ENCODE measurements at places on chromosomes 5 and 9.

DNA sequence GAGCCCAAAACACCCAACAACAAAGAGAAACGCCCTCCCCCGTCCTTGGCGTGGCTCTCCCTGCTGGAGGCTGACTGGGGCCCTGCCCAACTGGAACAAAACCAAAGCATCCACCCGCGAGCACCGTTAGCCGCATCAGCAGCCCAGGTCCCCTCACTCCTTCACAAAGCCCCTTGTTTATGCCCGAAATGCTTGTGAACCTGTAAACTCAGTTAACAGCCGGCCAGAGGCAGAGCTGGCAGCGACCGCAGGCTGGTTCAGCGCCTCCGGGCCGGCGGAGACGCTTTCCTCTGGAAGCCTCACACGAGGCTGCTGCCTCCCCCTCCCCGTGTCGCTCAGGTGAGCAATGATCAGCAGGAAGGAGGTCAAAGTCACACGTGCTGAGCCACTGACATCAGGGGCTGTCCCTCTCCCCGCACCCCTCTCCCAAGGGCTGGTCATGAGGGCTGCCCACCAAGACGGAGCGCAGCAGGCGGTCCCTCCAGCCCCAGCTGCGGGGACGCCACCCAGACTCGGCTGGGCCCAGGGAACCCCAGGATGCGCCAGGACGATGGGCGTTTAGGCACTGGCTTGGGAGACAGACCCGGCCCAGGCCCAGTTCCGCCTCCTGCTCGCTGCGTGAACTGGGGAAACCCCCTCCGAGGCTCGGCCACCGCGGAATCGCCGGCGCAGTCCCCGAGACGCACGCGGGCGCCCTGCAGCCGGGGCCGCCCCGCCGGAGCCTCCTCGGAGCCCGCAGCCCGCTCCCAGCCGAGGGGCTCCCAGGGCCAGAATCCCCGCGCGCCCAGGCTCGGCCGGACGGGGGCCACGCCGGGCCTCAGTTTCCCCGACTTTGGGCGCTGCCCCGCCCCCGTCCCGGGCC lies 563 bp downstream of the SNAPC4 start:
- peak; percentile 47 for DNase-seq

- DNase-seq = no peak
These were observed 45.9 kb downstream of the PDE4D start for GRCh38 chr5:59847586-59847985.

- peak; percentile 73 for DNase-seq
These were observed 19.9 kb downstream of the SEMA4D start for GRCh38 chr9:89477811-89478630.

- no peak for DNase-seq
These were observed 4.5 kb upstream of the ANGPTL2 start for GRCh38 chr9:127126971-127127370.

GRCh38 chr9:129469188-129469987 lies 151.5 kb downstream of the C9orf50 start:
- no peak for DNase-seq

- no peak for DNase-seq
These were observed 709 bp upstream of the GAPT start for GRCh38 chr5:58490402-58491050.

DNA sequence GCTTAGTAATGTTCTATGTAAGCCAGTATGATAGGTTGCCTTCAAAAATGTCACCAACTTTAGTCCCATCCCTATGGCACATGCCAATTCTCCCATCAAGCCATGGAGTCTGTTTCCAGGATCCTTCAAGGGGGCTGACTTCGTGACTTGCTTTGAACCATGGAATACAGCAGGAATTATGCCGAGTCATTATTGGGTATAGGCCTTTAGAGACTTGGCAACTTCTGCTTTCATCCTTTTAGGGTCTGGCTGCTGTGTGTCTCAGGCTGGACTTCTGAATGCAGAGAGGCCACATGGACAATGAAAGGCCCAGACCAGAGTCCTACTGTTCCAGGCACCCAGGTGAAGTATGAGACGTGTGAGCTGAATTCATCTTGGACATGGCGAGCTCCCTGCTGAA lies 109.8 kb downstream of the DENND1A start:
- no peak for DNase-seq

DNA sequence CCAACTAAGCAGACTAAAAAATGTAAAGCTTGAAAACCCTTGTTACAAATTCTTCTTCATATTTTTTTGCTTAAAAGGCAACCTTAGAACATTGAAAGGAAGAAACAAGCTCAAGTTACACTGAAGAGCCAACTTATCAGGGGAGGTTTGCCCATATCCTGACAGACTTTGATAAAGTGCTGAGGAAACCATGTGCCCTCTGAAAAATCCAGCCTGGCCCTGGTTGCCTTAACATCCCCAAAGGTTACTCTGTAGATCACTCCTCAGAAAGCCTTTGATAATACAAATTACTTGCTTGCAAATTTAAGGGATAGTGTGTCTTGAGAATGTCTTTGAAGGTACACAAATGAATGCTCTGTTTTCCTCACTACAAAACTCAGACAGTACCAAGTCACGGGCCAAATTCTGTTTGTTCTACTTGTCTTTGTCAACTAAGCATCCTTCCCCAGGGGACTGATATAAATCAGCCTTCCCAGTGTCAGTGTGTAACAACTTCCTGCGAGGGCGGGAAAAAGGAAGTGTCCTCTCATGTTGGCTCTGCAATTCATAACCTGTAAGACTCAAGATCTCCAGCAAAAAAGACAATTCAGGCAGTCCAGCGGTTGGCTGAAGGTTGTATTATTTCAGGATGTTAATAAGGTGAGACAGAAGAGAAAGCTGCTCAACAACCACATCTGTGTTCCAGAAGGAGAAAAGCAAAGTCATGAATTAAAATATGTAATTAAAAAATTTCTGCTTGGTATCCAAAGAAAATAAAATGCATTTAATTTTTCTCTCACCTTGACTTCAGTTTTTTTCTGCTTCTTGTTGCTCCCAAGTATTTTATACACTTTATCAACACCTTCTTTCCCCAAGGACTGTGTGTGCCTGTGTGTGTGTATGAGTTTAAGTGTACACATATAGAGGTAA lies 199.9 kb downstream of the PIK3R1 start:
- DNase-seq = no peak

DNA sequence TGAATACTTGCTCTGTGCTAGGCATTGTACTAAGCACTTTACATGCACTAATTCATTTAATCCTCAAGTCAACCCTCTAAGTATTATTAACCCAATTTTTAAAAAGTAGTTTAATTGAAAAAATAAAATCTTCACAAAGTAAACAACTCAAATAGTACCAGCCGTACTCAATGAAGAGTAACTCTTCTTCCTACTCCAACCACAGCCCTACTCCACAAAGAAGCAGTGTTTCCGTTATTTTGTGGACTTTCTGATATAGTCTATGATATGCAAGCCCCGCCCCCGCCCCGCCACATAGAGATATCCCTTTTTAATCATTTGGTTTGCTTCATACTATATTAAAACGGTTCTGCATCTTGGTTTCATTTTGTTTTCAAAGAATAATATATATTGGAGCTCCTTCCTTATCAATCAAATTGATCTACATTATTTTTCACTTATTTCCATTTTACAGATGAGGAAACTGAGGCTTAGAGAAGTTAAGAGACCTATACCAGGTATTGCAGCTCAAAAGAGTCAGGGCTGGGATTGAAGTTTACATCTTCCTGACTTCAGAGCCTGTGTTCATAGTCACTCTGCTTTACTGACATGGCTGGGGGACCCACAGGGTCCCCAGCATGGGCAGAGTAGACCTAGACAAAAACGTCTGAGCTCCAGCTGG lies 78.6 kb downstream of the PCDH1 start:
- DNase-seq = no peak

DNA sequence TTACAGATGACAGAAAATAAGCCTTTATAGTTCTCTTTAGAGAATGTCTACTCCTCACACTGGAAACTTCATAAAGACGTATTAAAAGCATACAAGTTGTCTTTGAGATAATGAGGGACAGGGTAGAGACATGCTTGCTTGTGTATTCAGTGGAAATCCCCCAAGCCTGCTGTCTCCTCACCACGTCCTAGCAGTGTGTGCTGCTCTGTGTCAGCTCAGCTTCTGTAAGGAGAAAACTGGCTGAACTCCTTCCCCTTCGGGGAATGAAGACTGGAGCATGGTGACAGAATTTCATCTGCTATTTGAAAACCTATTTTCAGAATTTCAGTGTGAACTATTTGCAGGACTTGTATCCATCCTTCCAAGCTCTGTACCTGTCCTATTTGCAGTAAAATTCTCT lies 9.4 kb downstream of the OR2V2 start:
- DNase-seq = no peak

GRCh38 chr5:179607160-179607931 lies 16.1 kb downstream of the HNRNPH1 start:
- DNase-seq = no peak

DNA sequence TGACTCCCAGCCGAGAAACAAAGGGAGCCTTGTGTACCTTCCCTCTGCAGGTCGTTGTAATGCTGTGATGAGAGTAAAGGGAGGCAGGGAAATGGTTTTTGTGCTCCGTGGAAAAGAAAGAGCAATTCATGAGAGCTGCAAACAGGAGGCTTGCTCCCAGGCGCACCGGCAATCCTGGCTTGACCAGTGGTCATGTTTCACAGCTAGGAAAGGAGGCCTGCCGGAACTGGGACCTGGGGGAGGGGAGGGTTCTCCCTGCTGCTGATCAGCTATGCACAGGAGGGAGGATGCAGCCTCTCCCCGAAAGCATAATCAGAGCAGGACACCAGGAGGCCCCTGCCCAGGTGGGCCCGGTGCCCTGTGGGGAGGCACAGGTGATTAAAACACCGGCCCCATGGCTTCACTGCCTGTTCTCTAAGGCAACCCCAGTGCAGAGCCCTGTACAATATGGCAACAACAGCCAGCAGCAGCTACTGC lies 131.3 kb downstream of the ZDHHC21 start:
- DNase-seq = no peak

GRCh38 chr5:6069496-6070185 lies 308.7 kb downstream of the MED10 start:
- DNase-seq = no peak

DNA sequence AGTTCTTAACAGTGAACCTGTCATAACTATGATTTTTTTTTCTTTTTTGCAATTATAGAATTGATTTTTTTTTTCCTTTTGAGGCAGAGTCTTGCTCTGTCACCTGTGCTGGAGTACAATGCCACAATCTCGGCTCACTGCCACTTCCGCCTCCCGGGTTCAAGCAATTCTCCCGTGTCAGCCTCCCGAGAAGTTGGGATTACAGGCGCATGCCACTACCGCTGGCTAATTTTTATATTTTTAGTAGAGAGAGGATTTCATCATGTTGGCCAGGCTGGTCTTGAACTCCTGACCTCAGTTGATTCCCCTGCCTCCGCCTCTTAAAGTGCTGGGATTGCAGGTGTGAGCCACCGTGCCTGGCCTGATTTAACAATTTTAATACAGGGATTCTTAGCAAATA lies 21.4 kb downstream of the UGCG start:
- DNase-seq = no peak

- DNase-seq = no peak
These were observed 4.9 kb upstream of the RCL1 start for GRCh38 chr9:4787876-4788275.

DNA sequence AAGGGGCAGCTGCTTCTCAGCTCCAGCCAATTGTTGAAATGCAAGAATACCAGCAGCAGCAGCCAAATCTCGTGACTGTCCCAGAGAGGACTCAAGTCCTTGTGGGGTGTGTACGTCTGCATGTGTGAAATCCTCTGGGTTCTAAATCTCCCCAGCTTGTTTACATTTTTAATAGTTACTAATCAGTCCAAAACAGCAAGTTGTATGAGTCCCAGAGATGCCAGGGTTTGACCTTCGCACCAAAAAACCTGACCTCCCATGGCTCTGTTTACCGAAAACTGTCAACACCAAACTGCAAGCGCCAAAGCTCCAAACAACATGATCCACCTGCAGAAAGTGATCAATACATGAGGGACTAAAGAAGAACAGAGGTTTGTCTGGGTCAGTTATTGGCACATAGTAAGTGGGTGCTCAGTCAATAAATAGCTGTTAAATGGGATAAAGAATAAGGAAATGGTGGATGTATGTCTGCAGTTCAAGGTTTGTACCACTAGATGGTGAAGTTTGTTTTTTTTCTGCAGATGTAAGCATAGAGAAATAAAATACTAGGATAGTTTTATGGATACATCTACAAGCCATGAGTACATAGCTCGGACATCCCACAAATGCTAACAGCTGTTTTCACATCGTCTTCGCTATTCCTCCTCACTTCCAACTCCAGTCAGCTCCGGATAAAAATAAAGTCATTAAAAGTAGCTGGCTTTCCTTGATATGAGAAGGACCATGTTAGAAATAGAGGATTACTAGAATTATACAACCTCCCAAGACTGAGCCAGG lies 85.3 kb upstream of the ADRB2 start:
- no peak for DNase-seq

DNA sequence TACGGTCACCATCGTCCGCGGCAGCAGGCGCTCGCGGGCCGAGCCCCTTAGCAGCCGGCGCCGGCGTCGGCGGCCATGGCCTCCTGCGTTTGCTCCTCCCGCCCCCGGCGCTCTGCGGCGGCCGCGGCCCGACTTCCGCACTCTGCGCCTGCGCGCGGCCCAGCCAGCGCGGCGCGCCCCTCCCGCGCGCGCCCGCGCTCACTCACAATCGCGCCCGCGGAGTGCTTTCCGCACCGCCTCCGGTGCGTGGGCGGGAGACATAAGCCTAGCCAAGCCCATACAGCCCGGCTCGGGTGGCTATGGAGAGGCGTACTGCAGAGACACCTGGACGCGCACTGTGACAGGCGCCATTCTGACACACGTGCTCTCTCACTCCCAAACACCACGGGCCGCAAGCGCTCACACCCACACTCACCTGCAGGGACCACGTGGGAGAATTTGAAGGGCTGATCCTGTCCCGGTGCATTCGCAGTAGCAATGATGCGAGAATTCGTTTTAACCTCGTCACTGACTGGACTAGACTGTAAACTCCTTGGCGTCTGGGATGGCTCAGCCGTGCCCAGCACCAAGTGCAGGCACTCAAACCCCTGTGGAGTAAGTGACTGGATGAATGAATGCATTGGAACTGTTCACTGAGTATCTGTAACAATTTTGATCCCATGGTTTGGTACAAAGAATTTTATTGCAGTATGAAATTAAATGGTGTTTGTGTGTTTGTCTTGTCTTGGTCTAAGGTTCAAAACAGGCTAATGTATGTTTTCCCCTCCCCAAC lies at the start of gene RNF145:
RNF145 (minus strand) TSS at position 116 of the 772 bp plus-strand sequence. CDS start 5,936 bp downstream, outside the sequence.
- DNase-seq = peak; percentile 94

DNA sequence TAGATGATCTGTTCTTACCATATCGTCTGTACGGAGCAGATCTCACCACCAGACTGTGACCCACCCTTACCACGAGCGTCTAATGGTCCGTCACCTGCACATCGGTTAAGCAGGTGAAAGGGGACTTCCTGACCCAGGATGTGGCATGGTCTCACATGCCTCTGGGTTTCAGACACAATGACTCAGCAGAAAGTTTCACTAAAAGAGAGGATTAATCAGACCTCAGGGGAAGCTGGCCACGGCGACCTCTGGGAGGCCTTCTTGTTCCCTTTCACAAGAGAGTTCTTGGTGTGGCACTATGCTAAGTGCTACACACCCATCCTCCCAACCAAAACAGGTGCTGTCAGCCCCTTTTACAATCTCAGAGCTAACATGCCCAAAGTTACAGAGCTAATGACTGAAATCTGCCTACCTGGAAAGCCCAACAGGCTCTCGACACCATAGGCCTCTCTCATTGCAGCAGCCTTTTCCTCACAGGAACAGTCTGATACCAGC lies 41.6 kb downstream of the ADAMTS12 start:
- peak; percentile 37 for DNase-seq

- DNase-seq = no peak
These were observed 148.8 kb downstream of the RAB3C start for GRCh38 chr5:58731641-58732040.

- DNase-seq = no peak
These were observed 19.6 kb upstream of the TNFAIP8 start for GRCh38 chr5:119336262-119336661.

Data from stimulated activated CD4-positive, alpha-beta T cell treated with anti-CD3 and anti-CD28 coated beads, Interleukin-1b, Interleukin-23, amount 100 ng/mL, for 48 hours (primary cell).